ENCODE measurements at places on chromosomes 2 and 18. TPM values are rescaled to one million over a fixed set of nuclear protein-coding genes. Genes with fewer than 3 reads are reported as not detected.

Gene AQP12A
- not detected for total RNA-seq

Gene SEPTIN10
- total RNA-seq: 0.57 TPM

Gene CD207
- not detected for total RNA-seq

Gene DPYSL5
- not detected for total RNA-seq

Gene OBSL1
- total RNA-seq: not detected

Gene LINC00305
- total RNA-seq: not detected

Gene CYB5A
- total RNA-seq: 17.4 TPM

Gene CYP26B1
- total RNA-seq: not detected

Gene PDE1A
- total RNA-seq: not detected

Gene CRYGC
- not detected for total RNA-seq

Gene SP5
- 0.09 TPM for total RNA-seq

Gene MYO5B
- total RNA-seq: 0.02 TPM

Gene BCL11A
- not detected for total RNA-seq

Gene GBX2
- total RNA-seq: not detected

Gene CABLES1
- 9.7 TPM for total RNA-seq

Gene TUBA3E
- total RNA-seq: not detected

Gene CXCR1
- total RNA-seq: 1.6 TPM

Gene IER3IP1
- total RNA-seq: 11.7 TPM

Gene CNTNAP5
- total RNA-seq: not detected

Gene G6PC2
- total RNA-seq: not detected

Gene COL6A3
- 0.80 TPM for total RNA-seq

Gene ERBB4
- total RNA-seq: not detected

Gene CHRND
- total RNA-seq: not detected

Gene ALPI
- not detected for total RNA-seq

Gene KLHL41
- not detected for total RNA-seq

Gene RAB6C
- total RNA-seq: not detected

Gene NEU4
- total RNA-seq: 0.64 TPM

Gene FABP1
- not detected for total RNA-seq

Gene ZAP70
- total RNA-seq: 294 TPM

Gene CTIF
- total RNA-seq: 2.4 TPM

Gene CCDC150
- total RNA-seq: 9.0 TPM

Gene CAMKMT
- total RNA-seq: 12.5 TPM

Gene FER1L5
- total RNA-seq: not detected

Gene RAMP1
- total RNA-seq: 10.7 TPM

Data from T-helper 2 cell treated with Interferon-gamma antibody and Interleukin-4, amounts not matched to agents 100 ng/mL and 5 ng/mL, for 36 hours (primary cell).